ENCODE measurements at places on chromosomes 12 and 14. TPM values are rescaled to one million over a fixed set of nuclear protein-coding genes. Genes with fewer than 3 reads are reported as not detected.

CLEC2D gene
- total RNA-seq: 0.98 TPM

LHX5 gene
- not detected for total RNA-seq

HSPB8 gene
- total RNA-seq: 7.0 TPM

TPPP2 gene
- total RNA-seq: not detected

A2ML1 gene
- total RNA-seq: not detected

Data from vein endothelial cell (primary cell).